ENCODE measurements at places on chromosomes 3 and 15.
A peak's percentile ranks its signal among the peaks of the same experiment; 100 is the strongest.

DNA sequence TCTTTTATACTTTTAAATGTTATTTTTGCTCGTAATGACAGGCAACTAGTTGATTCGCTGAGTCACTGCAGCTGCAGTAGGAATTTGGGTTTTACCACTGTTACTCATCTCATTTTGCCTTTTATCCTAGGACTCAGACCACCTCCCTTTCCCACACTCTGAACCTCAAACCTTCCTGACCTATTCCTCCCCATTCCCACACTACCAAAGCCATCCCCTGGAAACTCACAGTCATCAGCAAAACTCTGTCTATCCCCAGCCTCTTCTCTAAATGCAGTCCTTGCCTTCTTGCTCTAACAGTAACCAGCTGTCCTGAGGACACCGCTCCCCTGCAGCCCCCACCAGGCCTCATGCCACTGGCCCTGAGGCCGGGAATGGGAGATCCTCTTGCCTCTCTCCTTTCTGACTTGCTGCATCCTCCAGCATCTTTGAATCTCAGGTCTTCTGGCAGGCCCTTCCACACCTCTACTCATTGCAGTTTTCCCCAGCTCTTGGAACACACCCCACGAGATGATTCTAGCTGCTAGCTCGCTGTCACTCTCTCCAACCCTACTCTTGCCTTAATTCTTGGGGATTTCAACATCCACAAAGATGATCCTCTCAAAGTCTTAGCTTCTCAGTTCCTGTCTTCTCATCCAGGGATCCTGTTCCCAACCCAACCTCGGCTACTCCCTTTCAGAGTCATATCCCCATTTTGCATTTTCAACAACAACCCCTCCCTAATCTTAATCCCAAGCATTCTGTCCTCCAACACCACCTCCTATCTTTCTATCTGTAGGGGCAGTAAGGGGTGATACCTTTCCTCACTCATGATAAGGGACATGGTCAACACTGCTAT is 55.9 kb upstream of the C3orf80 start:
- no peak for DNase-seq

GRCh38 chr3:171811295-171811912 is 1.1 kb upstream of the PLD1 start:
- no peak for DNase-seq

DNA sequence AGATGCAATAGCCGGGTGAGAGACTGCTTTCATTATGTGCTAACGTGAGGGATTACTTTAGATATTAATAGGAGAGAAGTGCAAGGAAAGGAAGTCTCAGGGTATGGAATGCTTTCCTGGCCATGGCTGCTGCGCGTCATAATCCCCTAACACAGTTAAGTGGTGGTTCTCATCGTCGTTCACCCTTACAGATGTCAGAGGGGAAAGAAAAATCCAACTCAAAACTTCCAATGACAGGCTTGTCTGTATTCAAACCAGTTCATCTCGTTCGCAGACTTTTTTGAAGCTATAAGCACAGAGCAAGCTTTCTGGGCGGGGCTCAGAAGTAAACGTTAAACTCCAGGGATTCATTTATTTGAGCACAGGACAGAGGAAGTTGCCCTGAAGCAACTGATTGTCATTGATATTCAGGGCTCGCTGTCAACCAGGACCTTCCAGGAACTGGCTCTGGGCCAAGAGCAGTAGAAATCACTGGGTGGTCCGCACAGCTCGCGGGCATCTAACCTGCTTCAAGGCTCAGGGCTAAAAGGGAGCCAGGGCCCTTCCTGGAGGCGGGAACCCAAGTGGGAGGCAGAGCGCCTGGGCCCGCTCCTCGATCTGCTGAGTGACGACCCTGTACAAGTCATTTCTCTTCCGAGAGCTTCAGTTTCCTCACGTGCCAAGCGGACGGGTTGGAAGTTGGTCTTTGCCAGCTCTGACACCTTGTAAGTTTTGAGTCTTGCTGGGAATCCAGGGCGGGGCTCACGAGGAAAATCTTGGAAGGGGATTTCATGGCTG is 1.1 kb upstream of the LPP start:
- DNase-seq, result no peak

DNA sequence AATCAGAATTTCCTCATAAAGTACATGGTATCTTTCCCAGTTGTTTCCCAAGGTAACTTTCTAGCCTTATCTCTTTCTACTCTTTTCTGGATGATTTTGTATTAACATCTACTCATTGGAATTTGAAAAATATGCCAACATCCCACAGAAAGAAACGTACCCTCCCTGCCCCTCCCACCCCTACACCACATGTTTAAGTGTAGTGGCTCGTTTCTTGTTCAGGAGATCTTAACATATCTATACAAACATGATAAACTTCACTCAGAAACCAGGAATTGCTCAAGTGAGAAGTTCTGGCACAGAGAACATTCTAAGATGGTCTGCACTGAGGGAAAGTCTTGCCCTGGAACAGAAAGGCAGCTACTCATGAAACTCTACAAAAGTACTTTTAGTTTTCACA is 404.7 kb downstream of the SOX2 start:
- DNase-seq, result no peak

GRCh38 chr3:78858174-78858573 is 909.6 kb downstream of the ROBO1 start:
- no peak for DNase-seq

DNA sequence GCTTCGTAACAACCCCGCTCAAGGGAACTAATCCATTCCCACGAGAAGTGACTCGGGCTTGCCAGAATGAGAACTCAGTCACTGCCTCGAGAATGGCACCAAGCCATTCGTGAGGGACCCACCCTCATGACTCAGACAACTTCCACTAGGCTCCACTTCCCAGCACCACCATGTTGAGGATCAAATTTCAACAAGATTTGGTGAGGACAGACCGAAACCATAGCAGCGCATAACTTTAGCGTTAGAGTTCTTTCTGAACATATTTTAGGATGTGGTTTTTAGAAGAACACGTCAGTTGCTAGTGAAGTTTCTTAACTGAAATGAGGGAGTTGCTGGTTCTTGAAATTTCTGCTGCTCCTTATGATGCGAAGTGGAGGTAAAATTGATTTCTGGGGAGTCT is 13.5 kb downstream of the PTPRG start:
- DNase-seq, result no peak

DNA sequence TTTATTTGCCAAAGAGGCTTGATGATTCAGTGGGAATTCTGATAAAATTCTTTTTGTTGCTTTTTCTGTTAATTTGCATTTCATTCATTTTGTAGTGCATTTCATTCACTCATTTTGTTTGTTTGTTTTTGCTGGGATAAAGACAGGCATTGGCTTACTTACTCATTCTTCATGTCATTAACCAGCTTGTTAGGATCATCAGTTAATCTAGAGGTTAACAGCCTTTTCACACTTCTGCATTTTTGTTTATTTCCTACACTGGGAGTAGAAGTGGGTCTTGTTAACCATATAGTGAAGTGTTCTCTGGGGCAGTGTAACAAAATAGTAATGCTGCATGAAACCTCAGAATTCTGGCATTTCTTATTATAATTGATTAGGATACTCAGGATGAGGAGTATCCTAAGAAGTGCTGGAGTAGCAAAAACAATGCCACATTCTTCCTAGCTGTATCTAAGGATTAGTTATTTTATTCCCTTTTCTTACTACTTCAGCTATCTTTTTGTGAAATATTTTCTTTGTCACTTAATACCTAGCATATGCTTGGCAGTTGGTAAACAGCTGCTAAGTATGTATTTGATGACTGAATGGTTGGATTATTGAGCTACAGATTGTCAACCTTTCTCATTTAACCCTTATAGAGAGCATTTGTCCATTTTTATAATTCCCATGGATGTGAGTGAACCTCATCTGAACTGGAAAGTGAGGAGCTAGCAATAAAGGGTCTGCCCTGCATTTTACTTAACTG is 135.7 kb upstream of the LRRFIP2 start:
- no peak for DNase-seq

DNA sequence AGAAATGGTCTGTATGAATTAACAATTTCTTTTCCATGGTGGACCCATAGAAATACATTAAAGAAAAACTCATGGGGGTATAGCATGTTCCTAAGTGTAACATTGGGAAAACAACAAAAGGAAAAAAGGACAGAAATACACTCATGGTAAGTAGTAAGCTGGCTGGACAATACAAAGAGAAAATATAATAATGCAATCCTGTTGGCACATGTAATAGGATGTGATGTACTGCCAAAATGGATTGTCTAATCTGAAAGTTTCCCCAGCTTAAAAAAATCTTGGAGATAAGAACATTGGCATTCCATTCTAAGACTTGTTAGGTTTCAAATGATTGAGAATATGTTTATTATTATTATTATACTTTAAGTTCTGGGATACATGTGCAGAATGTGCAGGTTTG is 128.1 kb downstream of the MBNL1 start:
- DNase-seq, result no peak

DNA sequence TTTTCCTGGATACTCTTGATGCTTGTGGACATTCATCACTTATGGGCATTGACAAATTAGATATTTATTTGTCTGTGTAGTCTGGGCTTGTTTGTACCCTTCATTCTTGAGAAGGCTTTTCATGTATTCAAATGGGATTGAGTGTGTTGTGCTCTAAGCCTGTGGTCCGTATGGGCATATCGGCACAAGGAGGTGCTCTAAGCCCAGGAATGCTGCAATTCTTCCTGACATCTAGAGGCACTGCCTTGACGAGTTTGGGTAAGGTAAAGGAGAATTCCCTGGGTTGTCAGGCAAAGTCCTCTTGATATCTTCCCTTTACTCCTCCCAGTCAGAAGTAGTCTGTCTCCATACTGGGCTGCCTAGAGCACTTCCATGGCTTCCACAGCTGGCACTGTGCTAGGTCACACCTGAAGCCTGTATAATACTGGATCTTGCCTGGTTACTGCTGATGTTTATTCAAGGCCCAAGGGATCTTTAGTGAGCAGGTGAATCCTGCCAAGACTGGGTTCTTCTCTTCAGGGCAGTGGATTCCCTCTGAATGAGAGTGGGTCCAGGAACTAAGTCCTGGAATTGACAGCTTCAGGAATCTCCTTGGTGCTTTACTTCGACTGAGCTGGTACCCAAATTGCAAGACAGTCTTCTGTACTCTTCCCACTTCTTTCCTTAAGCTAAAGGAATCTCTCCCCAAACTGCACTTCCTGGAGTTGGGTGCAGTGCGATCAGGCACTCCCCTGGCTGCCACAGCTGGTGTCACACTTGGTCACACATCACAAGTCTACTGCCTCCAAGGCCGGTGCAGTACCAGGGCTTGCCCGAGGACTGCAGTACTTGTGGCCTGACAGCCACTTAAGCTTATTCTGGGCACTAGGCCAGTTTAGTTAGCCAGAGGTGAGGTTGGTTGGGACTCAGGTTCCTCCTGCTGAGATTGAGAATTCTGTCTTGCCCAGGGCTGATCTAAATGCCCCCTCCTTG is 46.0 kb downstream of the GALK2 start:
- DNase-seq, result no peak

GRCh38 chr3:129231331-129232119 is 17.9 kb upstream of the COPG1 start:
- DNase-seq, result no peak

- DNase-seq, result peak; percentile 73
These were observed at the start of gene CLASP2 for GRCh38 chr3:33717866-33718594. CLASP2 (minus strand) TSS chr3:33718254; CDS start chr3:33718002, 252 bp downstream.

GRCh38 chr3:16051691-16052090 is 122.8 kb upstream of the GALNT15 start:
- DNase-seq, result no peak

Measured in NCI-H1930 (cell line).